Cardiac muscle cell (in vitro differentiated cells and primary cell): ENCODE measurements at places on chromosomes 1 and 21.

GRCh38 chr1:182622901-182623528, 18.8 kb upstream of the RGS16 start:
- DNase-seq = no peak

- DNase-seq = no peak
Measured at GRCh38 chr1:118907466-118907865, 80.7 kb downstream of the TBX15 start.

DNA sequence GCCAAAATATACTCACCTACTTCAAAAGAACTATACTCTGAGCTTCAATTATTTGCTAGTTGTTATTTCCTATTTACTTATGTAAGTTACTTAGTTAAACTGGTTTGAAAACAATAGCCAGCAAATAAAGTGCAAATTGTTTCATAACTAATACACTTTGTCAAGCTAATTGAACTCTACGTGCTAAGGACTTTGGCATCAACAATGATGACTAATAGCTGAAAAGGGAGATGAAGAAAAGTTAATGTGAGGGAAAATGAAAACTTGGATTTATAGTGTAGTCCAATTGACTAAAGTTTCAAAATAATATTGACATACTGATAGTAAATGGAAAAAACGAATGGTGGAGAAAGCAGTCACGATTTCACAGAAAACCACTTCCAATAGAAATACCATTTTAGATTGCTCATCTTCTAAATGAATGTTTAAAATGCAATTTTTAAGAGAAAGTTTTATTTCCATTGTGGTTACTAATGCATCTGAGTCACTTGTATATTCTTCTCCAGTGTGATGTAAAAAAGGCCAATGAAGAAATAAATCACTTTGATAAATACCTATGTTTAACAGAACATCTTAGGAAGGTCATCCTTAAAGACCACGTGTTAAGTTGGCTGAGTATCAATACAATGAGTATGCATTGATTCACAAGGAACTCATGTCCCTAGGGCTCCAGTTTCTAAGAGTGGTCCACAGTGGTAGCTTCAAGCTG, 455.2 kb downstream of the LTN1 start:
- no peak for DNase-seq

GRCh38 chr21:39518055-39518846, 66.5 kb downstream of the SH3BGR start:
- peak; percentile 57 for DNase-seq

- no peak for DNase-seq
Measured at GRCh38 chr1:65729259-65729658, 63.4 kb upstream of the PDE4B start.

- DNase-seq = no peak
Measured at GRCh38 chr1:211527006-211527405, 35.0 kb upstream of the RD3 start.
